ENCODE measurements at places on chromosomes 3 and 15.
A peak's percentile ranks its signal among the peaks of the same experiment; 100 is the strongest.

GRCh38 chr3:69445024-69445423, 59.1 kb upstream of the FRMD4B start:
- H3K36me3 ChIP-seq = no peaks in the 10 kb centered on the region
- no peak for DNase-seq
- H3K27me3 ChIP-seq = peaks cover 2% of the 10 kb centered on the region
- H3K27ac ChIP-seq = no peak overlapping the region
- H3K4me3 ChIP-seq = no peak overlapping the region

DNA sequence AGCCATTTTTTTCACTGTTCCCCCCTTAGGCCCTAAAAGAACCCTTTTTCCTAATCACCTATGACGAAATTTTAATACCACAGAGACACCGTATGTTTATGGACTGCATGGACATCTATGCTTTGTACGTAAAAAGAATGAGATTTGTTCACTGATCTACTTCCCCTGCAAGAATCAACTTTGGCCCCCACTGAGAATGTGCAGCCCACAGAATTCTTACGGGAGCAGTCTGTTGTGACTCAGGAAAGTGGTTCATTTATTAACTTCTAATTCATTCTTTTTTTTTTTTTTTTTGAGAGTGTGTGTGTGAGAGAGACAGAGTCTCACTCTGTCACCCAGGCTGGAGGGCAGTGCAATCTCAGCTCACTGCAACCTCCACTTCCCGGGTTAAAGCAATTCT, 17.6 kb downstream of the EIF4E3 start:
- peaks cover 65% of the 10 kb centered on the region for H3K36me3 ChIP-seq
- peaks cover 54% of the 10 kb centered on the region for H3K4me1 ChIP-seq
- DNase-seq = no peak
- H3K27ac ChIP-seq = no peak overlapping the region
- H3K4me3 ChIP-seq = no peak overlapping the region

- DNase-seq = no peak
- no peak within 1 kb of the TSS for H3K27ac ChIP-seq
- H3K4me3 ChIP-seq = peak within 1 kb of the TSS; percentile 40
- peaks cover 44% of the 10 kb centered on the region for H3K27me3 ChIP-seq
- peaks cover 5% of the 10 kb centered on the region for H3K4me1 ChIP-seq
Observed at GRCh38 chr15:65067645-65068402, at the start of gene RASL12. RASL12 (minus strand) TSS chr15:65067991; CDS start chr15:65067835, 156 bp downstream.

GRCh38 chr15:67928666-67929065, 88.8 kb upstream of the RNU6-1 start:
- DNase-seq = no peak
- H3K4me1 ChIP-seq = no peaks in the 10 kb centered on the region
- H3K36me3 ChIP-seq = no peaks in the 10 kb centered on the region
- H3K4me3 ChIP-seq = no peak overlapping the region
- H3K27ac ChIP-seq = no peak overlapping the region

DNA sequence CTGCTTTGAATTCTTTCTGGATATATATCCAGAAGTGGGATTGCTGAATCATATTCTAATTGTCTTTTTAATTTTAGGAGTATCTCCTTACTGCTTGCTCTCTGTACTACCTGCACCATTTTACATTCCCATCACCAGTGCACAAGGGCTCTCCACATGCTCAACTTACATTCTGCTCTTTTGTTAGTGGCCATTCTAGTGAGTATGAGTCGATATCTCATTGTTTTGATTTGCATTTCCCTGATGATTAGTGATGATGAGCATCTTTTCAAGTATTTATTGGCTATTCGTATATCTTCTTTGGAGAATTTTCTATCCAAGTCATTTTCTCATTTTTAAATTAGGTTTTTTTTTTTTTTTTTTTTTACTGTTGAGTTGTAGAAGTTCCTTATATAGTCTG, 29.5 kb downstream of the PFN2 start:
- H3K4me1 ChIP-seq = peaks cover 7% of the 10 kb centered on the region
- no peak overlapping the region for H3K27ac ChIP-seq
- no peak for DNase-seq
- H3K4me3 ChIP-seq = no peak overlapping the region
- peaks cover 26% of the 10 kb centered on the region for H3K36me3 ChIP-seq
- no peaks in the 10 kb centered on the region for H3K27me3 ChIP-seq

- H3K27ac ChIP-seq = no peak overlapping the region
- H3K36me3 ChIP-seq = no peaks in the 10 kb centered on the region
- peaks cover 9% of the 10 kb centered on the region for H3K27me3 ChIP-seq
- no peak for DNase-seq
- H3K4me1 ChIP-seq = no peaks in the 10 kb centered on the region
- no peak overlapping the region for H3K4me3 ChIP-seq
Observed at GRCh38 chr3:51057121-51057520, 328.0 kb upstream of the MANF start.

DNA sequence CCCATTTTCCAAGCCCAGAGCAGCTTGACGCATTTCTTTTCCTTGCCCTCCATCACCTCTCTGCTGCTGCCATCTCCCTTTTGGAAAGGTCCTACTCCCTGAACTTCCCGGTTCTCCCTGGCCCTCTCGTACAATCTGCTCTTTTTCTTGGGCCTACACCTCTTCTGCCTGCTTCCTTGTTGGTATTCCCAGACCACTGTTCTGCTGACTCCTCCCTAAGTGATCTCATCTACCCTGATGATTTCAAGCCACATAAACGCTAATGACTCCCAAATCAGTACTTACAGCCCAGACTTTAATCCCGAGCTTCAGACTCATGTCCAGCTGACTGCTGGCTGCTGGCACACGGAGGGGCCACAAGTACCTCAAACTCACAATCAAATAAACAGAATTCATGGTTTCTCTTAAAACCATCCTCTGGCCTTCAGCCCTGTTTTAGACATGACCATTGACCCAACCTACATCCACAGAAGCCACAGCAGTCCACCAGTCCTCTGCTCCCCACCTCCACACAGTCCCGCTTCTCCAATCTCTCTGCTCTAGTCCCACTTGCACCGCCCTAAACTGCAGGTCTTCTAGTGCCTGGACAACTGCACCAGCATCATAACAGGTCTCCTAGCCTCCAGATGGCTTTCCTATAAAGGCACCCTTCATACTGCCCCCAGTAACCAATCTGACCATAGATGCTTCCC, 57.6 kb downstream of the AAGAB start:
- H3K4me1 ChIP-seq = peaks cover 9% of the 10 kb centered on the region
- peaks cover 58% of the 10 kb centered on the region for H3K36me3 ChIP-seq

DNA sequence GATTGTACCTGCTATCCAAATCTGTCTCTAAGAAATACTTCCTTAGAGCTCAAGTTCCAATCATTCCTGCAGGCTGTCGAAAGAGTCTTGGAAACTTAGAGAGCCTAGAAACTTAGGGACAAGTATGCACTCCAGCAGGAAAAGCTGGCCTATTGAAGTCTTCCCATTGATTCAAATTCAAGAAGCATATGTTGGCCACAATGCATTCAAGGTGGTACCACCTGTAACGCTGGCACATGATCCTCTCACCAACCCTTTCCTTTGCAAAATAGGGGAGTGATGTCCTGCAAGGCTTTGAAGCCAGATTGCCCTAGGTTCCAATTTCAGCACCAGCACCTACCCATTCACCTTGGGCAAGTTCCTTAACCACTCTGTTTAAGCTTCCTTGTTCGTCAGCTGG, 6.0 kb downstream of the ADAMTS9 start:
- H3K4me3 ChIP-seq = no peak overlapping the region
- no peaks in the 10 kb centered on the region for H3K4me1 ChIP-seq
- no peak overlapping the region for H3K27ac ChIP-seq

- H3K4me3 ChIP-seq = no peak overlapping the region
- H3K4me1 ChIP-seq = no peaks in the 10 kb centered on the region
- DNase-seq = no peak
- H3K36me3 ChIP-seq = no peaks in the 10 kb centered on the region
Observed at GRCh38 chr3:65659396-65659795, 379.3 kb downstream of the MAGI1 start.

DNA sequence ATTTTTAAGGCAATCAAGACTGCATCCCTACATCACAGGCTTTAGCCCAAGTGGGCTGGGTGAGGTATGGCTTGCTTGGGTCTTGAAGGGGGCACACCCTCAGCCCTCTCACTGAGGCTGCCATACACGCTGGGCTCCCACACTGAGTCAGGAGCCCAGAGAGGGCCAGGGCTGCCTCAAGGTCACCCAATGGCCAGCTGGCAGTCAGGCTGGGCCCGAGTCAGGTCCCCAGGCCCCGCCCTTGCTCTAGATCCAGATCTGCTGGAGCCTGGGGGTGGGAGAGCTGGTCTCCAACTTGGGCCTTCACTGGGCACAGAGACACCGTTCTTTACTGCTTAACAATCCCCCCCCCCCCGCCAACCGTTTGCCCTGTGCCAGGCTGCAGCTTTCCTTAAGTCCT, 88.1 kb downstream of the IQSEC1 start:
- H3K4me1 ChIP-seq = peaks cover 17% of the 10 kb centered on the region
- no peak for DNase-seq
- no peaks in the 10 kb centered on the region for H3K27me3 ChIP-seq

GRCh38 chr15:92725171-92725570, 69.6 kb upstream of the FAM174B start:
- H3K4me3 ChIP-seq = no peak overlapping the region
- H3K4me1 ChIP-seq = peaks cover 11% of the 10 kb centered on the region
- H3K36me3 ChIP-seq = no peaks in the 10 kb centered on the region
- no peak overlapping the region for H3K27ac ChIP-seq
- peaks cover 15% of the 10 kb centered on the region for H3K27me3 ChIP-seq

DNA sequence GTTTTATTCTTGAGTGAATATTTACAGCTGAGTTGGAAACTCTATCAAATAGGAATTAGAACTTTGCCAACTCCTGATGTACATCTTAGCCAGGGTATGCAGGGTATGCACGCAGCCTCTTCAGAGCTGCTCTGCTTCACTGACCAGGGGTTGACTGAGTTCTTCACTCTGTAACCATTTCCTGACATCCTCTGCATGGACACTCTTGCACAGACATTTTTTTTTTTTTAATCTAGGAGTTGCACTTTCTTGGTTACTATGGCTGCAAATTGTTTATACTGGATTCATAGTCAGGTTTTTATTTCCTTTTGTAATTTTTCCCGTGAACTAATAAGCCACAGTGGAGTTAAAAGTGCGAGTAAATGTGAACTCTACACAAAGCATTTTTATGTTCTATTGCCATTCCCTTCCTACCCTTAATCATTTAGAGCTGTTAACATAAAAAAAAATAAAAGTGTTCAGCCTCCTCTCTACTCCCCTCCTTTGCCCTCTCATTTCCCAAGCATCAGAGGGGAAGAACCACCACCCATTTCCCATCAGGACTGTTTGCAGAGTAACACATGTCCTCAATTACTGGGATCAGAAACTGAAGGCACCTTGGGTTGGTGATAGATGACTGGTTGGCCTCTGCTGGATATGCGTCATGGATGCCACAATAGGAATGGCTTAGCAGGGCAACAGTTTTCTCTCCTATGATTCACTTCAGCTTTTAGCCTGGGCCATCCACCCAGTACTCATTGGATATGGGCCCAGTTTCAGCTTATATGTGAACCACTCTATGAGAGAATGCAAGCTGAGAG, 54.0 kb downstream of the DUT start:
- H3K27ac ChIP-seq = no peak overlapping the region
- no peak overlapping the region for H3K4me3 ChIP-seq
- no peaks in the 10 kb centered on the region for H3K4me1 ChIP-seq
- no peak for DNase-seq
- peaks cover 11% of the 10 kb centered on the region for H3K27me3 ChIP-seq

GRCh38 chr3:153291059-153291685, 129.1 kb downstream of the RAP2B start:
- H3K36me3 ChIP-seq = no peaks in the 10 kb centered on the region
- no peak overlapping the region for H3K4me3 ChIP-seq
- H3K27me3 ChIP-seq = no peaks in the 10 kb centered on the region
- DNase-seq = no peak
- H3K4me1 ChIP-seq = peaks cover 28% of the 10 kb centered on the region

DNA sequence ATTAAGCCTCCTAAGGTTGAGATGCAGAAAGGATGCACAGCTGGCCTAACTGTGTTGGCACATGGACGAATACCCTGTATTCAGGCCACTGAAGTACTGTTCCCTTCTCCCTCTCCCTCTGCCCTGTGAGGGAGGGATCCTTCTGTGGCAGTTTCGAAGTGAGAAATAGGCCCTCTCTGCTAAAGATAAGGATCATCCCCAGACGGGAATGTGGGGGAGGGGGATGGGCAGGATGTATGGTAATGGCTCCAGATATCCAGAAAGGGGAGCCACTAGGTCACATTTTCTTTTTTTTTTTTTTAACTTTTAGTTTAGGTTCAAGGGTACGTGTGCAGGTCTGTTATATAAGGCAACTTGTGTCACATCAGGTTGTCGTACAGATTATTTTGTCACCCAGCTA, 463.1 kb downstream of the TBL1XR1 start:
- H3K36me3 ChIP-seq = no peaks in the 10 kb centered on the region
- no peaks in the 10 kb centered on the region for H3K4me1 ChIP-seq
- no peak overlapping the region for H3K27ac ChIP-seq
- no peak for DNase-seq
- no peaks in the 10 kb centered on the region for H3K27me3 ChIP-seq

Measured in T-helper 2 cell treated with Interferon-gamma antibody and Interleukin-4, amounts not matched to agents 5 μg/mL and 100 μg/mL, for 36 hours (primary cell).